AG08396 (cell line): ENCODE measurements at places on chromosomes 2 and 18.

DNA sequence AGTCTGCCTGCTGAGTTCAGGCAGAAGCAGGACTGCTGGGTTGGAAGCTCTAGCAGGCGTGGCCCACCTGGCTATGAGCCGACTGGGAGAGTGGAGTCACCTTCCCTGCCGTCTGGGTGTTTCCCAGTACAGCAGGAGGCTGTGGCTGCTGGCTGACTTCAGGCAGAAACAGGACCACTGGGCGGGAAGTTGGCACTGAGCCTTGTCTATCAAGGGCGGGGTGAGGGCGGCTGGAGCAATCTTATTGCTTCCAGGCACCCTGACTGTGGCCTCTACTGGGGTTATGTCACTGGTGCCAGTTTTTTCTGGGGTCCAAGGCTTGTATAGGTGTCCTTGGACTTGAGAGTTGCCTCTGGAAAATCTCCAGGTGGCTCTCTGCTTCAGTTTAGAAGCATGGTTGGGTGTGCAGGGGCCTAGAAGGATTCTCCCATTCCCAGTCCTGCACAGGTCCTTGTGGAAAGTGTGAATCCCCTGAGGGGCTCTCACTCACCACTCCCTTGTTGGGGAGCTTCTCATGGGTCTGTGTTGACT is 30.5 kb downstream of the LTBP1 start:
- DNase-seq, result no peak

- DNase-seq, result peak; percentile 76
Measured at GRCh38 chr2:38750011-38750890, 910 bp downstream of the SRSF7 start.

- DNase-seq, result no peak
Measured at GRCh38 chr2:120993661-120994060, 258.0 kb downstream of the GLI2 start.

GRCh38 chr18:48529796-48530195 is 9.0 kb upstream of the CTIF start:
- DNase-seq, result peak; percentile 86

- DNase-seq, result no peak
Measured at GRCh38 chr2:132420816-132421805, 4.5 kb downstream of the GPR39 start.

GRCh38 chr2:109472331-109472959 is 141.3 kb downstream of the SEPTIN10 start:
- no peak for DNase-seq

GRCh38 chr2:210591663-210592062 is 35.3 kb downstream of the CPS1 start:
- DNase-seq, result no peak

- DNase-seq, result no peak
Measured at GRCh38 chr2:65158557-65158956, 28.7 kb upstream of the RAB1A start.
